Sigmoid colon (tissue), 7 donors: ENCODE measurements at places on chromosomes 3 and 15. TPM values are rescaled to one million over a fixed set of nuclear protein-coding genes. Genes with fewer than 3 reads are reported as not detected.

MRPL46 gene
- polyA plus RNA-seq, result 45.8 TPM

ETV5 gene
- 2.3 TPM for polyA plus RNA-seq

PLCD1 gene
- 85.9 TPM for polyA plus RNA-seq

CLDN11 gene
- 0.23 TPM for polyA plus RNA-seq

EPHB3 gene
- 1.8 TPM for polyA plus RNA-seq

UBAP1L gene
- not detected for polyA plus RNA-seq

ALPK3 gene
- under 0.01 TPM for polyA plus RNA-seq

GOLGA8R gene
- not detected for polyA plus RNA-seq

GRCh38 chr15:84799511-84800187 is 17.5 kb upstream of the ALPK3 start:
- peaks cover 38% of the 10 kb centered on the region for H3K36me3 ChIP-seq
- no peaks in the 10 kb centered on the region for H3K4me1 ChIP-seq
- DNase-seq, result no peak
- H3K27me3 ChIP-seq, result no peaks in the 10 kb centered on the region
- no peak overlapping the region for H3K27ac ChIP-seq

DNA sequence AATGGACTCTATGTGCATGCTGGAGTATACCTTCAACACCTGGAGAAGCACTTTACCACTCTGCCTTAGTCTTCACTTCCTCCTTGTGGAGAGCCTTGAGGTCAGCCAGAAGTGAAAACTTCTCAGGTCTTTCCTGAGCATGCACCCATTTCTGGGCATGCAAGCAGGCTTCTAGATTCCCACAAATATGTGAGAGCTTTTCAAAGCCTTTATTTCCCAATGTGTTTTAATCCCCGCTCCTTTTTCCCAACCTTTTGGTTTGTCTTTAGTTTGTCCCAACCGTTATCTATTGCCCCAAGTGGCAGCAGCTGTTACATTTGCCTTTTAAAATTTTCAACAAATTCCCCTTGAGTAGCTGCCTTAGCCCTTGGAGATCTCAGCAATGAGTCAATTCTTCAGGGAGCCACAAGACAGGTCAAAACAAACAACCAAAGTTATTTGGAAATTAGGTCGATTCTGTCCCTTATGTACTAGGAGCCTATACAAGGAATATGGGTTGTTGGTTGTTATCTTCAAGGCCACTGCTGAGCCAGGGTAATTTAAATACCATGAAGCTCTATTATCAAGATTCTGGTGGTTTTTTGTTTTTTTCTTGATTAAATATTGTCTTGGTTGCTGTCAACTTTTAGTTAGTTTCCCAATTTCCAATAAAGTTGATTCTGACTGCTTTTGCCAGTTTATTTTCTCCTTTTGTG is 44.4 kb downstream of the LSM3 start:
- no peak overlapping the region for H3K27ac ChIP-seq
- no peaks in the 10 kb centered on the region for H3K27me3 ChIP-seq
- no peak overlapping the region for H3K4me3 ChIP-seq
- H3K36me3 ChIP-seq, result no peaks in the 10 kb centered on the region

- no peak for DNase-seq
Measured at GRCh38 chr3:65811086-65811761, 227.5 kb downstream of the MAGI1 start.

GRCh38 chr3:111796566-111796965 is 62.5 kb upstream of the PHLDB2 start:
- H3K36me3 ChIP-seq, result no peaks in the 10 kb centered on the region
- H3K27ac ChIP-seq, result peak overlapping the region; percentile 8
- peaks cover 22% of the 10 kb centered on the region for H3K4me1 ChIP-seq
- DNase-seq, result no peak

GRCh38 chr3:142047021-142047369 is 102.3 kb downstream of the TFDP2 start:
- no peak overlapping the region for H3K4me3 ChIP-seq
- DNase-seq, result no peak
- no peaks in the 10 kb centered on the region for H3K4me1 ChIP-seq
- H3K27ac ChIP-seq, result no peak overlapping the region

- H3K27me3 ChIP-seq, result no peaks in the 10 kb centered on the region
- no peaks in the 10 kb centered on the region for H3K36me3 ChIP-seq
- H3K4me1 ChIP-seq, result no peaks in the 10 kb centered on the region
- no peak overlapping the region for H3K27ac ChIP-seq
- DNase-seq, result no peak
- no peak overlapping the region for H3K4me3 ChIP-seq
Measured at GRCh38 chr3:5275529-5275928, 88.0 kb downstream of the EDEM1 start.

GRCh38 chr15:84609818-84610525 is 9.2 kb downstream of the ZSCAN2 start:
- H3K4me3 ChIP-seq, result no peak overlapping the region
- DNase-seq, result peak; percentile 41
- H3K27ac ChIP-seq, result no peak overlapping the region
- no peaks in the 10 kb centered on the region for H3K27me3 ChIP-seq

- H3K36me3 ChIP-seq, result no peaks in the 10 kb centered on the region
- no peaks in the 10 kb centered on the region for H3K27me3 ChIP-seq
- DNase-seq, result no peak
- H3K4me3 ChIP-seq, result no peak overlapping the region
Measured at GRCh38 chr3:9251055-9251786, 1.8 kb upstream of the SRGAP3 start.

- no peaks in the 10 kb centered on the region for H3K27me3 ChIP-seq
- no peaks in the 10 kb centered on the region for H3K4me1 ChIP-seq
- H3K4me3 ChIP-seq, result no peak overlapping the region
- H3K27ac ChIP-seq, result no peak overlapping the region
Measured at GRCh38 chr3:40191251-40191650, 118.3 kb upstream of the EIF1B start.

- DNase-seq, result no peak
- no peak overlapping the region for H3K4me3 ChIP-seq
- H3K4me1 ChIP-seq, result no peaks in the 10 kb centered on the region
- H3K27me3 ChIP-seq, result no peaks in the 10 kb centered on the region
- H3K27ac ChIP-seq, result no peak overlapping the region
- no peaks in the 10 kb centered on the region for H3K36me3 ChIP-seq
Measured at GRCh38 chr3:53174346-53175250, 13.6 kb downstream of the PRKCD start.

GRCh38 chr3:132241776-132242514 is 75.3 kb upstream of the ACP3 start:
- no peak overlapping the region for H3K4me3 ChIP-seq
- DNase-seq, result no peak
- no peaks in the 10 kb centered on the region for H3K27me3 ChIP-seq

- H3K27me3 ChIP-seq, result no peaks in the 10 kb centered on the region
- no peaks in the 10 kb centered on the region for H3K4me1 ChIP-seq
- no peak overlapping the region for H3K27ac ChIP-seq
- no peak for DNase-seq
- no peak overlapping the region for H3K4me3 ChIP-seq
Measured at GRCh38 chr3:3778641-3779270, 20.5 kb upstream of the LRRN1 start.

DNA sequence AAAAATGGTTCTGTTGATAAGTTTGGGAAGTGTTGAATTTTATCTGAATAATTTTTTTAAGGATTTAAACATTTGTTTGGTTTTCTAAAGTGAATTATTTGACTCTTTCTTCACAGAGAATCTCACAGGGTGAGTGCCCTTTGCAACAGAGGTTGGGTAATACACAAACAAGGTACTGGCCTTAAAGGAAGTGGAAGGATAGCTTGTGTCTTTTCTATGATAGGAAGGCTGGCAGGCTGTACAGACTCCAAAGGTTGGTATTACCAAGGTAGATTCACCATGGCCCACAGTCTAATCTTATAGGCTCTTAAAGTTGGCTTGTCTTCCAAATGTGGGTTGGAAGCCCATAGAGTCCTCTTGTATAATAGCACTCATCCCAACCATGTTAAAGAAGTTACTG is 311.5 kb downstream of the SV2B start:
- H3K4me1 ChIP-seq, result no peaks in the 10 kb centered on the region
- H3K27me3 ChIP-seq, result no peaks in the 10 kb centered on the region
- H3K36me3 ChIP-seq, result no peaks in the 10 kb centered on the region
- H3K27ac ChIP-seq, result no peak overlapping the region

GRCh38 chr3:179418610-179419009 is 32.7 kb downstream of the GNB4 start:
- H3K4me1 ChIP-seq, result peaks cover 7% of the 10 kb centered on the region
- no peak overlapping the region for H3K4me3 ChIP-seq
- H3K27me3 ChIP-seq, result no peaks in the 10 kb centered on the region
- H3K36me3 ChIP-seq, result peaks cover 37% of the 10 kb centered on the region
- no peak for DNase-seq

DNA sequence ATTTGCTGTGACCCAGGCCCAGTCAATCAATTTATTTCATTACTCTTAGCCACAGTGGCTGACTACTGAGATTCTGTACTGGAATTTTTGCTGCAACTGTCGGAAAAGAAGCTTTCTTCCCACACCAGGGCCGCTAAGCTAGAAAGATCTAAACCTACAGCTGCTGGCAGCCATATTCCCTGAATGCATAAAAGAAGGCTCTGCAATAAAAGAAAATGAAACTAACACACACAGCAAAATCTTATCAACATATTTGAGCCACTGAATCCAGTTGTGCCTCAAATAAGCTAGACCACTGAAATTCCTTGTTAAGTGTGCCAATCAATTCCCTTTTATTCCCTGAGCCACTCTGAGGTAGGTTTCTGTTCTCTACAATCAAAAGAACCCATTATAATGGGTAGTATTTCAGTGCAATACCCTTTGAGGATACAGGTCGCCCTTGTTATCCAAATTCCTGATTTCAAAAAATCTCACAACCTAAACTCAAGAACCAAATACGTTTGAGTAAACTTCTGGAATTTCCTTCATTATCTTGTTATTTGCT is 60.3 kb downstream of the MYO9A start:
- DNase-seq, result no peak
- H3K36me3 ChIP-seq, result no peaks in the 10 kb centered on the region
- no peaks in the 10 kb centered on the region for H3K27me3 ChIP-seq

- no peak for DNase-seq
- no peaks in the 10 kb centered on the region for H3K36me3 ChIP-seq
- no peak overlapping the region for H3K27ac ChIP-seq
- no peak overlapping the region for H3K4me3 ChIP-seq
Measured at GRCh38 chr3:167188592-167188991, 191.5 kb downstream of the ZBBX start.

DNA sequence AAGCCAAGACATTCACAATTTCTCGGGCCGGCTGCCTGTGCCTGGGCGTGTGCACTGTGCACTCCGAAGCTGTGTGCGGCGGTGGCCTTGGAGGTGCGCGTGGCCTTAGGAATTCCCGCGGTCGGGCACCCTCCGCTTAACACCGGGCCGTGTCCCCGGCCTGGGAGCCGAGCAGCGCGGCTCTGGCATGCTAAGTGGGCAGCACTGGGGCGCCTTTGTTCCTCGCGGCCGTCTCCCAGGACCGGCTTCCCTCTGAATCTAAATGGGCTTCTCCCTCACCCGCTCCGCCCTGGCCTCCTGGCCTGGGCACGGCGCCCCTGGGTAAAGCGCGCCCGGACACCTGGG is 498 bp upstream of the ARNT2 start:
- peak overlapping the region; percentile 49 for H3K4me3 ChIP-seq
- H3K27me3 ChIP-seq, result no peaks in the 10 kb centered on the region
- H3K27ac ChIP-seq, result peak overlapping the region; percentile 67
- no peaks in the 10 kb centered on the region for H3K36me3 ChIP-seq
